ENCODE measurements at places on chromosomes 7 and 10.

- no peak for DNase-seq
Observed at GRCh38 chr7:2926896-2927405, 82.8 kb upstream of the GNA12 start.

- peak; percentile 10 for DNase-seq
Observed at GRCh38 chr7:106736508-106737201, 75.7 kb upstream of the CCDC71L start.

DNA sequence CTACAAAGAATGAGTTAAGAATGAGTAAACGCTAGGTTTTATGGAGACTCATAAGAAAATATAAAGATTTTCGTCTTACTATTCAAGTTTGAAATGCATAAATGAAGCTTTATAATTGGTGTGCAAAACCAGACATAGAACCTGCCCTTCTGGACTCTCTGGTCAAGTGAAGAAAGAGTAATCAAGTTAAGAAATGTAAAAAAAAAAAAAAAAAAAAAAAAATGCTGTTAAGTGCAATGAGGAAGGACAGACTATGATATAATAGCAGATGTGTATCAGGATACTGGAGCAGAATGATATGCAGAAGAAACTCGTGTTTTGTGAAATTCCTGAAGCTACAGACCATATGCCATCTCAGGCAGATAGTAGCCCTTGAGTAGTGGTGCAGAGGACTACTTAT, 5.6 kb downstream of the PCGF5 start:
- DNase-seq: no peak

DNA sequence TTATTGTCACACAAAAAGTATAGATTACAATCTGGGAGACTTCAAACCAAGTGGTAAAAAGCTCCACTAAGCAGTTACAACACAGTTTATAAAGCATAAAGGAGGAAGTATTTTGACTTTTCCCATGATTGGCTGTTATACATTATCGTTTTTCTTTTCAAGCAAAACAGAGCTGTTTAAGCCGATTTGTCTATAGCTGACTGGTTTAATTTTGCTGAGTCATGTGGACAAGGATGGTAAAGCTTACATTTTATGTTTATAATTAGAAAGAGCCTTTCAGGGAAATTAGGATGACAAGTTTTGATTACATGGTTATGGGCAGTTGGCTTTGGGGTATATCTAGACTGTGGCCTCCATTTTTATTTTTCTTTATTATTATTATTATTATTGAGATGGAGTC, 152.5 kb upstream of the STK17A start:
- DNase-seq: no peak

DNA sequence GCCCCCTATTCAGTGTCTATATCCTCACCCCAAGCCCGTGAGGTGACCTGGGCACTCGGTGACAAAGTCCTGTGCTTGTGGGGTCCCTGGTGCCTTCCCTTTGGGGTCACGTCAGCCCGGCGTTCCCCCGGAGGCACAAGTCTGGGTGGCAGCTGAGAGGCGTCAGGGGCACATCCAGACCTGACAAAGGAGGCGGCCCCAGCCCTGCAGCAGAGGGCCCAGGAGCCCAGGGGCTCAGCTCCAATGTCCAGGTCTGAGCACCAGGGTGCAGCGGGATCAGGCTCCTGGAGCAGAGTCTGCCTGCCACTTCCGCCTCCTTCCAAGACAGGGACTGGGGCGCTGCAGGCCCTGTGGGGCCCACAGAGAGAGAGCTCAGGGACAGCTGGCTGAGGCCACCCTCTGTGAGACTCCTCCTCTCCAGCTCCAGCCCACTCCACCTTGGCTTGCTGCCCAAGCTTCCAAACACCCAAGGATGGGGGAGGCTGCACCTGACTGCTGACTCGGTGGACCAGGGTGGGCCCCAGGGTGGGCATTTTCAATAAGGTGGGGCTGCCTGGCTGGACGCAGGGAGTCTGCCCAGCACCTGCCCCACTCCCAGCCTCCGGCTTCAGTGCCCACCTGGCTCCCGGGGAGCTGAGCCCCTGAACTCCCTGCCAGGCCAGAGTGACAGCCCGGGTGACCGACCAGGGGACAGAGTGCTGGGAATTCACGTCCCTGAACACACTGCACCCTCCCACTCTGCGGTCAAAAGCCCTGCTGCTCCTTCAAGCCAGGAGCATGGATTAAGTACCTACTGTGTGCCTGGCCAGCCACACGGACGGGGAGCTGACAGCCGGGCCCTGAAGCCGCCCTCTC, 1.0 kb upstream of the KNDC1 start:
- no peak for DNase-seq

- DNase-seq: no peak
Observed at GRCh38 chr7:101950450-101951119, 133.2 kb downstream of the CUX1 start.

GRCh38 chr7:45324683-45325237, 167.2 kb downstream of the RAMP3 start:
- no peak for DNase-seq

DNA sequence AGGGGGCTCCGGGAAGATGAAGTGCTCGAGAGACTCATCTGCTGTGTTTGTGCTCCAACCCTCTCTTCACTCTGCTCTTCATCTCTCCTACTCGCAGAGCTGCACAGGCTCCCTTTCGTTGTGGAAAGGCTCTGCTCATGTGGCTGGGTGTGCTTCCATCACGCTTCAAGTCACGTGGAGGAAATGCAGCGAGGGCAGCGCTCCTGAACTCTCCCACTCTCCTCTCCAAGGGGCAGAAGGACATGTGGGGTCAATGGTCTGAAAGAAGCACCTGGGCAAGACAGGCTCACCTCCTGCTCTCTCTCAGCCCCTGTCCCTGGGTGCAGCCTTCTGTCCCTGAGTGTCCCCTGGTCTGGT, 72.6 kb downstream of the USP6NL start:
- no peak for DNase-seq

DNA sequence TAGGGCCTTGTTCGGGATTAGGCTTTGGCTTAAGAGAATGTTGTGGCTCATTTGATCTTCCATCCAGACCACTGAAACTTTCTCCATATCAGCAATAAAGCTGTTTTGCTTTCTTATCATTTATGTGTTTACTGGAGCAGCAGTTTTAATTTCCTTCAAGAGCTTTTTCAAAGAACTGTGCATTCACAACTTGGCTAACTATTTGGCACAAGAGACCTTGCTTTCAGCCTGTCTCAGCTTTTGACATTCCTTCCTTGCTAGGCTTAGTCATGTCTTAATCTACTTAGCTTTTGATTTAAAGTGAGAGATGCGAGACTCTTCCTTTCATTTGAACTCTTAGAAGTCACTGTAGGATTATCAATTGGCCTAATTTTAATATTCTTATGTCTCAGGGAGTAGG, 19.1 kb upstream of the AKR1B1 start:
- DNase-seq: no peak

- DNase-seq: no peak
Observed at GRCh38 chr7:127736511-127736910, 84.5 kb downstream of the SND1 start.

DNA sequence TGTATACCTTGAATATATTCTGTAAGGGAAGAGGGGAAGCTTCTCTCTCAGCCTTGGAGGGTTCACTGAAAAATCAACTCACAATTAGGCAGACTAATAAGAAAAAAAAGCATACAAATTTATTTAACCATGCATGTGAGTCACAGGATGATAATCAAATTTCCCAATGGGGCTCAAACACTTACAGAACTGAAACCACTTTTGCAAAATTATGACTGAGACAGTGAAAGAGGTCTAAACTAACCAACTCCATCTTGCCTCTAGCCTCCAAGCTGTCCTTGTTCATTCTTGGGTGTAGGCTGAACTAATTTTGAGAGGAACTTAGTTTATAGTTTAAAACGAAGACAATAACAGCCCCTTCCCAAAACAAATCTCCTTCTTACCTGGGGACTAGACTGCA, 618.3 kb upstream of the AUTS2 start:
- no peak for DNase-seq

- no peak for DNase-seq
Observed at GRCh38 chr10:128868481-128868880, 598.6 kb upstream of the MGMT start.

DNA sequence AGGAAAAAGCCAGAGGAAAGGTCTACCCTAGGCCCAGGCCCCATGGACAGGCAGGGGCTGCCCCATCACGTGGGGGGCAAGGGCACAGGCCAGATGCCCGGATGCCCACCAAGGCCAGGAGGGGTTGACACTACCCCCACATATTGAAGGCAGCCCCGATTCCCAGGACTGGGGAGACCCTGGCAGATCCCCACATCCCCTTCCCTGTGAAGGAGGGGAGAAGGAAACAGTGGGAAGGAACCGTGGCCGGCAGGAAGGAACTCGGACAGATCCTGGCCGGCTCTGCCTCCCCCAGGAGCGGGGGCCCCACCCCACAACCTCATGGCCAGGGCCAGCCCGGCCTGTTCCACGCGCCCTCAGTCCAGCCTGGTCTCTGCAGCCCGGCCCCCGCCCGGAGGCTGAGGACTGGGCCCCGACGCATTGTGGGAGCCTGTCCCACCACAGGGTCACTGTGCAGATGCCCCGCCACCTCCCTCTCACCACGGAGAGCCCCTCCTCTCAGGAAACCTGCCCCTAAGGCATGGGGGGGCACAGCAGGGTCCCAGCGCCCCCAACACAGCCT, 41.3 kb downstream of the PAPOLB start:
- DNase-seq: no peak

DNA sequence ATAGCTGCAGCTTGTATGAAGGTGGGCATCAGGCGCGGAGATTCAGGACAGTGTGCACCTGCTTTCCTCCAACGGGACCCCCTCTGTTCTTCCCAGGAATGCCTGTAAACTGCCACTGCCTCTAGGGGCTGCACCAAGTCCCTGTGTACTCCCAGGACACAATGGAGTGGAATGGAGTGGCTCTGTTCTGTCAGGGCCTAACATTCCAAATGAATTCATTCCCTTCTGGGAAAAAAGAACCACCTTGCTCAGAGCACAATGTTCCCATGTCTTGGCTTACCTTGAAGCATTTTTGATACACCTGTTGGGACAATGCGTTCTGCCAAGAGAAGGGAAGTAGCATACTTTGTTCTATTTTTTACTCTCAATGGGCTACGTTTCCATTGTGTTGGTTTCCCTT, 339.4 kb downstream of the FRMD4A start:
- no peak for DNase-seq

DNA sequence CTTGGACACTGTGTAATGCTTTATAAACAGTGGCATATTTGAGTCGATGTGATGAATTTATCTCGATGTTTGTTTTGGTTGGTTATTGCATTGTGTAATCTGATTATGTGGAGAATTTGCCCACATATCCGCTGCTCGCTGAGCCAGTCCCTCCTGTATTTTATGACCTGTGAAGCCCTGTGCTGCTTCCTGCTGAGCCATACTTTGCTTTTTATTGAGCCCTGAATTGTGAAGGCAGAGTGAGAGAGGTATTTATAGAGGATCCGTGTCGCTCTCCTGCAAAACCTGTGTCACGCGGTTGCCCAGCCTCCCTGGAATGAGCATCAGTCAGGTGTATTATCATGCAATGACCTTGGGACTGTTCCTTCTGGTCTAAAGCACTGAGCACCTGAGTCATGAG, 253.7 kb downstream of the ARHGAP21 start:
- DNase-seq: no peak

DNA sequence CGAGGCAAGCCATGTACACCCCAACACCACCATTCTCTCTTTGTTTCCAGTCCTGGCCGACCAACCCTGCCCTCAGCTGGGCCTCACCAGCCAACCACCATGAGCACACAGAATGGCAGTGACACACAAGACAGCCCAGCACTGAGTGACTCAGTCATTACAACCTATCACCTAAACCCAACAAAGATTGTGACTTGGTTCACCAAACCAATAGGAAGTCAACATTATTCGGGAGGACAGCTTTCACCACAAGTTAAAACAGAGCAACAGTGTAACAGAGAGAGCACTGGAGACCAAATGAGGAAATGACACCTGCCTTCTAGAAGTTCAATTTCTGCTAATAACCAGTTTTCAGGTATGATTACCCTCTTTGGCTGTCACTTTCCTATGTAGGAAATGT, 72.1 kb downstream of the DNMBP start:
- no peak for DNase-seq

DNA sequence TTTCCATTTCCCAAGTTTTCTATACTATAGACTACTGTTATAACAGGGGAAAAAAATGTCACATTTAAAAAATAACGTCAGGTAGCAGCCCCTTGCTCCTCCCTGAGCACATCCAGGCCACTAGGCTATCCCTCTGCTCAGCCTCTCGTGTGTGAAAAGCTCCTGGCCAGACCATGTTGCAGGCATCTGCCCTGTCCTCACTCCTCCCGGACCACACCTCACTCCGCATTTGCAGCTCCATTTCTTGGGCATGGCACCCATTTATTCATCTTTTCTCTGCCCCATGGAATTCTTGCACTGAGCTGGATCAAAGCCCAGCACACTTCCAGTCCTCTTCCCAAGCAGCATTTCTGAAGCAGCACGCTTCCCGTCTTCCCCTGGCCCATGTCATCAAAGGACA, 1.4 kb upstream of the GDF2 start:
- no peak for DNase-seq

DNA sequence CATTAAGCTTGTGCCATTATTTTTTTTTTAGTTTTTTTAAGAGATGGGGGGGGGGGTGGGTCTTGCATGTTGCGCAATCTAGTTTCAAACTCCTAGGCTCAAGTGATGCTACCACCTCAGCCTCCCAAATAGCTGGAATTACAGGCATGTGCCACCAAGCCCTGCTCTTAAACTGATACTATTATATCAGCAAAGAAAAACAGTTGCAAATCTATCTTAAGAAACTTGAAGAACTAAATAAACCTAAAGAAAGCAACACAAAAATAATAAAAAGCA, 47.5 kb downstream of the BRAF start:
- DNase-seq: no peak

DNA sequence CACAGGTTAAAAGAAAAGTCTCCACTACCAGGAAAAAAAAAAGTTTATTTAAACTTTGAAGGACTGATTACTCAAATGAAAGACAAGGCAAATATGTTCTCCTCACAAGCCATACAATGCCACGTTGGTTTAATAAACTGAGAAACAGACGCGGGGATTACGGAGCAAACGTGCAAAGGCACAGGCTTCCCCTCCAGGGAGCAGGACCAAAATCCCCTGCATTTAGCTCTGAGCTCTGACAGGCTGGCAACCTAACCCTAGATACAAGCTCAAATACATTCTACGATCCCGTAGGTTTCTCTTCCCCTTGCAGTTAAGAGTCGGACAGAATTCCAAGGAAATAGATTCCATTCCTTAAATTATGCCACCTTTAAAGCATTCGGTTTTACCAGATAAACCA, 7.7 kb upstream of the GRB10 start:
- no peak for DNase-seq

GRCh38 chr10:1651270-1651966, 85.9 kb downstream of the ADARB2 start:
- DNase-seq: no peak

GRCh38 chr7:113953553-113953952, 34.7 kb upstream of the PPP1R3A start:
- DNase-seq: no peak

DNA sequence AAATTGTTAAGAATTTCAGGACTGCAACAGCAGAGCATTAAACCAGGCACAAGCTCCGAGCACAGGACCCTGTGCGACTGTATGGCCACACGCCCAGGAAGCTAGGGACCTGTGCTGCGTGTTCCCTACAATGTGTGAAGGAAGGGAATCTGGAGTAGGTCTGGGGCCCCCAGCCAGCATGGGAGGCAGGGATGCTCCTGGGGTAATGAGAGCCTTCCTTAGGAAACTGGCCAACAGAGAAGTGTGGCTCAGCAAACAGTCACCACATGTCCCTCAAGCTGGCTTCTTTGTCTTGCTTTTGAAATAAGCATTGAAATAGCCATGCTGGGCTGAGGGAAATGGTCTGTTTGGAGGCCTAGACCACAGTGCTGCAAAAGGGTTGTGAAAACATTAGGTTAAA, 8.2 kb downstream of the BLNK start:
- no peak for DNase-seq

Measured in T-helper 2 cell (primary cell).